ENCODE measurements at places on chromosomes 12 and 14.

GRCh38 chr14:69351911-69352310 lies 46.2 kb downstream of the ERH start:
- DNase-seq, result no peak

DNA sequence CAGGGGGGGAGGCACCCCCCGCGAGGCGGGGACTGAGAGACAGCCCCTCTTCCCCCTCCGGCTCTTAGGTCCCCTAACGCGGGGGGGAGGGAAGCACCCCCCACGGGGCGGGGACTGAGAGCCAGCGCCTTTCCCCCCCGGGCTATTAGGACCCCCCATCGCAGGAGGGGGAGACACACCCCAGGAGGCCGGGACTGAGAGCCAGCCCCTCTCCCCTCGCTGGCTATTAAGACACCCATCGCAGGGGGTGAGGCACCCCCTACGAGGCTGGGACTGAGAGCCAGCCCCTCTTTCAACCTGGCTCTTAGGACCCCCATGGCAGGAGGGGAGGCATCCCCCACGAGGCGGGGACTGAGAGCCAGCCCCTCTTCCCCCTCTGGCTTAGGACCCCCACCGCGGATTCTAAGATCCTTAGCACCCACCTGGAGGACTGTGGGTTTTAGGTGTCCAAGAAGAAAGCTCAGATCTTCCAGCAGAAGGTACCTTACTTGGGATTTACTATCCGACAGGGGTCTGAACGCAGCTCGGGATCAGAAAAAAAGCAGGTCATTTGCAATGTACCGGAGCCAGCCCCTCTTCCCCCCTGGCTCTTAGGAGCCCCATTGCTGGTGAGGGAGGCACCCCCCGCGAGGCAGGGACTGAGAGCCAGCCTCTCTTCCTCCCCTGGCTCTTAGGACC lies 197.8 kb upstream of the PZP start:
- no peak for DNase-seq

GRCh38 chr12:701896-702539 lies 38.8 kb upstream of the NINJ2 start:
- no peak for DNase-seq

GRCh38 chr14:103463851-103464250 lies 58.8 kb downstream of the CKB start:
- no peak for DNase-seq

DNA sequence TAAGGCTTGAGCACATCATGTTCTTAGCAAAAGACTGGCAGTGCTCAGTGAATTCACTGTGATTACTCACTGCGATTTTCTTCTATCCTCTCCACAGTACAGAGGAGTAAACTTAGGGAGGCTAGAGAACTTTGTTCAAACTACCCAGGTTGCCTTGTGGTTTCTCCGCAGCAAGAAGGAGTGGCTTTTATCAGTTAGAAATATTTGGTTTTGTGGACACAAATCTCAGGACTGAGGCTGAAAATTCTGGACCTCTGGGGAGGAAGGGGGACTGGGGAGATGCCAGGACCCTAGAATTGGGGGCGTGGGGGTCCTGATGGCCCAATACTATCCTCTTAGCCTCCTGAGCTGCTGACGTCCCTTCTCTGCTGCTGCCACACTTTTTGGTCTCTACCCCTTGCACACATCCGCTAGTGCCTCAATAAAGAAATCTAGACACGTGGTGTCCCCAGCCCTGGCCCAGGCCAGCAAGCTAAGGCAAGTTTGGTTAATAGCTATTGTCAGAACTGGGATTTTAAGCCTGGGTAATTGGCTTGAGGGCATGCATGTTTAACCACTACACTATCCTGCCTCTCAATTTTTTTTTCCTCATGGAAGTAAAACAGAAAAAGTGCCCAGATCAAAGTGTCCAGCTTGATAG lies 842 bp downstream of the OAS2 start:
- DNase-seq, result no peak

- no peak for DNase-seq
Measured at GRCh38 chr12:131133015-131133905, 179.6 kb downstream of the ADGRD1 start.

GRCh38 chr14:26261368-26262122 lies 336.3 kb downstream of the NOVA1 start:
- DNase-seq, result no peak

DNA sequence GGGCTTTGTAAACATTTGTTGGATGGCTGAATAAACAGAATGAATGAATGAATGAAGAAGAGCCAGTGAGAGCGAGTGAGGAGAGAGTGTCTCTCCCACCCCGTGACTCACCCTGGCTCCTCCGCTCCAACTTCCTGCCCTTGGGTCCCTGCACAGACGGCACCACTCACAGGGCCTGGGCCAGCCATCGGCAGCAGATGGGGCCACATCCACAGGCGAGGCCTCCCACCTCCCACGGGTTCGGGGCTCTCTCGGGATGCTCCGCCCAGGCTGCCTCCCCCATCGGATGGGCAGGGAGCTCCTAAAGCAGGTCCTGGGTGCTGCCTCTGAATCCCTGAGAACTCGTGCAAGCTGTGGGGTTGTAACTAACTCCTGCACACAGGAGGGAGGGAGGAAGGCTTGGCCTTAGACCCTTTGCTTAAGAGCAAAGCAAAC lies 41.3 kb downstream of the CCNK start:
- DNase-seq, result no peak

DNA sequence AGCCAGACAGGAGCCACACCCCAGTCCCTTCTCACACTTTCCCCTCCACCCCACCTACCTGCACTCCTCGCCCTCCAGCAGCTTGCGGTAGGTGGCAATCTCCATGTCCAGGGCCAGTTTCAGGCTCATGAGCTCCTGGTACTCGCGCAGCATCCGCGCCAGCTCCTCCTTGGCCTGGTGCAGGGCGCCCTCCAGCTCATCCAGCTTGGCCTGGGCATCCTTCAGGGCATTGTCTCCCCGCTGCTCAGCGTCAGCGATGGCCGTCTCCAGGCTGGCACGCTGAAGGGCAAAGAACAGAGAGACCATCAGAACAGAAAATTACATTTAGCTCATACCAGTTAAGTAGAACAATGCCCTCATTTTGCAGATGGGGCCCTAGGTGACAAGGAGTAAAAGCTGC lies 5.5 kb downstream of the KRT74 start:
- no peak for DNase-seq

DNA sequence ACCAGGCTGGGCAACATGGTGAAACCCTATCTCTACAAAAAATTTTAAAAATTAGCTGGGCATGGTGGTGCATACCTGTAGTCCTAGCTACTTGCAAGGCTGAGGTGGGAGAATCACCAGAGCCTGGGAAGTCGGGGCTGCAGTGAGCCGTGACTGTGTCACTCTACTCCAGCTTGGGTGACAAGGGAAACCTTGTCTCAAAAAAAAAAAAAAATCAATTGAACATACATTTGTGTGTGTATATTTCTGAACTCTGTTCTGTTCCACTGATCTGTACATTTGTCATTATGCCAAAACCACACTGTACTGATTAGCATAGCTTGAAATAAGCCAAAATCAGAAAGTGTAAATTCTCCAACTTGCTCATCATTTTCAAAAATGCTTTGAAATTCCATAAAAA lies 254.6 kb downstream of the SOX5 start:
- DNase-seq, result no peak

DNA sequence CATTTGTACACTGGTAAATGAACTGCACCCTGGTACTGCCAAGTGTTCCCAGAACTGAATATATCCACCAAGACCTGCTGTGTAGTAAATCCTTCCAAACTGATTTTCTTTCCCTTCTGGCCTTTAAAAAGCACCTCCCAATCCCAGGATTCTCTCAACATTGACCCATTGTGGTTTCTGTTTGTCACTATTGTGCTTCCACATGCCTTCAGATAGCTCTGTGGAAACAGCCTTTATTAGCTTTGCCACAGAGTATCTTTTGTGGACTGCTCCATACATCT lies 949 bp upstream of the KIF21A start:
- no peak for DNase-seq

GRCh38 chr12:100963381-100963780 lies 168.8 kb downstream of the ANO4 start:
- DNase-seq, result no peak

GRCh38 chr12:34291426-34291901 lies 269.2 kb downstream of the ALG10 start:
- no peak for DNase-seq

DNA sequence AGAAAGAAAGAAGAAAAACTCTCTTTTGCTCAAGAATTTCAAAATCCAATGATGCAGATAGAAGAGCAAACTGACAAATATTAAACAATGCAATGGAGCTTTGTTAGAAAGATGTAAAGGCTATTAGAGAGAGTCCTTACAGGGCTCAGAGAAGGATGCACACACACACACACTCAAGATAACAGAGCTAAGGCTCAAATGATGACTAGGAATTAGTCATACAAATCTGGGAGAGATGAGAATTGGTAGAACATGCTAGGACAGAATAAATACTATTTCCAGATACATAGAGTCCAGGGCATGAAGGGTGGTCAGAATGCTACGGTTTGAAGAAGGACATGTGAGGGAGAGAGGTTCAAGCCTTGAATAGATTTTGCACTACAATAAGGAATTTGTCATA lies 650.1 kb upstream of the MDGA2 start:
- DNase-seq, result no peak

DNA sequence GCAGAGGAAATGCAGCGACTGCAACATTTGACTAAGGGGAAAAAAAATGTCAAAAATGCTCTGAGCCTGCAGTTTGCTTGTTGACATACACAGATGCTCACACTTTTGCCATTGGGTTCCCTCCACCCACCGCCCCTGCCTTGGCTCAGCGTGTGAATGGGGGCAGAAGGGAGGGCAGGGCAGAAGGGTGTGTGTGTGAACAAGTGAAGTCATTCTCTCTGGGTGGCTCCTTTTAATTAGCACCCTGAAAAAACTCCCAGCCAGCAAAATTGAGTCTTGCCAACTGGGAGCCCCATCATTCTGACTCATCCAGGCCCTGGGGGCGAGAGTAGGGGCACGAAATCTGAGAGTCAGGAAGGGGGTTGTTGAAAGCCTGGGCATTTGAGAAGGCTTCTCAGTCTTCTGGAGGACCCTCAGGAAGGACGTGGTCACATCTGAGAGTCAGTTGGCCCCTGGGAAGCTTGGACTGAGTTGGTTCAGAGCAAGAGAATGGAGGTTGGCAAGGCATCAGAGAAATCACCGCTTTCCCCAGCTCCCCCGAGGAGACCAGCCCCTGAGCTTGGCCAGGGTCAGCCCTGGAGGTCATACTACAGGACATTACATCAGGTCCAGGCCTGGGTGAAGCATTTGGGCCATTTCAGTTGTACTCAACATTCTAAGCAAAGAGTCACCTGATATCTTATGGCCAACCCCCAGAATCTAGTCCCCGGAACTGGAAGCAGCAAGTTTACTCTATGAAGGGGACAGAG lies 22.7 kb upstream of the KRT78 start:
- no peak for DNase-seq

DNA sequence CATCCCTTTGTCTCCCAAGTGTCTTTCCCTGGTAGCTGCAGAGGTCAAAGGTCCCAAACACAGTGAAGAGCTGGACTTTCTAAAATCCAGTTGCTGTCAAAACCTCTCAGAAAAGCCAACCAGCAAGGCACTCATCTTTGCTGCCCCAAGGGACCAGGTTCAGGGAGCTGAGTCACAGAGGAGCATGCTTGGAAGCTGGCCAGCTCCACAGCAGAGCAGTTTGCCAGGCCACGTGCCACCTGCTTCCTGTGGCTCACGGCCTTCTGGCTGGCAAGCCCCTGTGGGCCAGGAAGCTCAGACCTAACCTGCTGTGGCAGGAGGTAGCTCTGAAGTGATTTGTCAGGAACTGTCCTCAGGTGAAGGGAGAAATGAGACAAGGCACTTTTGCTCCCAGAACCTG lies 3.6 kb downstream of the ISCU start:
- peak; percentile 36 for DNase-seq

GRCh38 chr12:28988325-28988704 lies 160.8 kb upstream of the FAR2 start:
- DNase-seq, result no peak

DNA sequence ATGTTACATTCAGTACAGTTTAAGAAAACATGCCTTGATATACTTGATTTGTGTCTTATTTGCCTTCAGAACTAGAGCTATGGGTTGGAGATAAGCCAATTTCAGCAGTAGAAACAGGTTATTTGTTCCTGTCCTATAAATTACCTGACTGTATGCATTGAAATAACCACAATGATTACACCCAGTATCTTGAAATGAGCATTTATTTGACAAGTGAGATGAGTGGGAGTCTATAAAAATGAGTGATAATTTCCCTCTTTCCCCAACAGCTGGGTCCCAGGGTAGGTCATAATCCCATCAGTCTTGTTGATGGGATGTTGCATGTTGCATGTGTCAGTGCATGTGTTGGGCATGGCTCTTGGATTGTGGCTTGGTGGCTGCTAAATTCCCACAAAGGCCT lies 3.7 kb downstream of the TAS2R42 start:
- DNase-seq, result no peak

- DNase-seq, result no peak
Measured at GRCh38 chr12:13957576-13957975, 23.8 kb downstream of the GRIN2B start.

DNA sequence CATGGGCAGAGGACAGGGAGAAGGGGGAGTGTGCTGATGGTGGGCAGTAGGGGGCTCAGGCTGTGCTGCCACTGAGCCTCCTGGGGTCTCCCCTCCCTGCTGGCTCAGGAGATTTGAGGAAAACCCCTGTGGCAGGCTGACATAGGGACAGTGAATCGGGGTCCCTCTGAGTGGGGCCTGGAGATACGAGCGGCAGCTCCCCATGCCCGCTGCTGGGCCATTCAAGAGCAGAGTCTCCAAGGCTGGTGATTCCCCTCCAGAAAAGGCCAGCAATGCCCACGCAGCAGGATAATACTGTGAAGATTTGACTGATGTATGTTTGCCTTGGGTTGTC lies 288.7 kb upstream of the SFSWAP start:
- DNase-seq, result no peak

DNA sequence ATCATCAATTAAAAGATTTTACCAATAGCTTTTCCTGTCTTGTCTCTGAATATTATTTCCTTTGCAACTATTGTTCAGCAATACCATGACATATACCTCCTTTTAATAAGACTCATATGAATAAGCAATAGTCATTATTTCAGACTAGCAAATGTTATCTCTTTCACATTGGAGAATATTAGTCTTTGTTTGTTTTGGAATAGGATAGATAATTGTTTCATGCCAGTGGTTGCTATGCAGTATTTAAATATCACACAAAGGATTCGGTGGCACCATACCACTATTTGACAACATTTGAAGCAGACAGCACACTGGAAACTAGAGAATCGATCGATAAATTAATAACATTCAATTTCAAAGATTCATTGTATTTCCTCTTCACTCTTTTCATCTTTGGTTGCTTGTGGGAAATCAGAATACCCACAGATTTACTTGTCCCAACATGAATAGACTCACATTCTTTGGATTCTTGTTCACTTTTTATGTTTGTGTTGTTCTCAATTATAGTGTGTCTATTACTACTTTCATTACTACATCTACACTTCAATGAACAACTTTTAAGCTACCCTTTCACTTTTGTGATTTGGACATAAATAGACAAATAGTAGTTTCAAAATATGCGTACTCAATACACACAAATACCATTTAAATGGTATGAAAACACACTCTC lies 42.7 kb upstream of the TBPL2 start:
- DNase-seq, result no peak

Measured in stimulated activated CD4-positive, alpha-beta T cell treated with anti-CD3 and anti-CD28 coated beads, Interleukin-1b, Interleukin-23, amount 100 ng/mL, for 1 hour (primary cell).